Kidney epithelial cell (primary cell): ENCODE measurements at places on chromosomes 16 and 17.

- no peak for DNase-seq
Measured at GRCh38 chr17:49469831-49470810, 25.0 kb upstream of the NGFR start.

DNA sequence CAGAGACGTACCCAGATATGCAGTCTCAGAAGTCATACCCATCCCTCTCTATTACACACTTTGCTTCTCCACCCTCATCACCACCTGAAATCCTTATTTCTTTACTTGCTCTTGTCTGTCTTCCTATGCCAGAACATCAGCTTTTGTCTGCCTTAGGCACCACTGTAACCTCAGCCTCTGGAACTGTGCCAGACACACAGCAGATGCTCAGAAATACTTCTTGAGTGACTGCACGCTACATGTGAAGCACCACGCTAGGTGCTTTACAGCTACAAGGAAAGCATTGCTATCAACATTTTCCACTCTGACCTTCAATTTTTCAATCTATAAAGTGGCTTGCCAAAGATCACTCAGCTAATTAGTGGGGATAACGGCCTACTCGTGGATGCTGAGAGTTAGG lies 226.8 kb downstream of the CHD9NB start:
- DNase-seq = no peak

- DNase-seq = peak; percentile 90
Measured at GRCh38 chr16:69917739-69918138, 33.4 kb upstream of the CLEC18A start.

GRCh38 chr17:2084766-2085647 lies 30.1 kb downstream of the HIC1 start:
- no peak for DNase-seq

GRCh38 chr16:31221357-31222160 lies 4.6 kb upstream of the PYDC1 start:
- DNase-seq = no peak

GRCh38 chr17:78925234-78925633 lies at the start of gene TIMP2:
TSS of gene TIMP2 (minus strand) at chr17:78925387. CDS start at chr17:78925088, 299 bp downstream.
- DNase-seq = no peak

- DNase-seq = no peak
Measured at GRCh38 chr17:1934901-1935300, 90.2 kb downstream of the RTN4RL1 start.

DNA sequence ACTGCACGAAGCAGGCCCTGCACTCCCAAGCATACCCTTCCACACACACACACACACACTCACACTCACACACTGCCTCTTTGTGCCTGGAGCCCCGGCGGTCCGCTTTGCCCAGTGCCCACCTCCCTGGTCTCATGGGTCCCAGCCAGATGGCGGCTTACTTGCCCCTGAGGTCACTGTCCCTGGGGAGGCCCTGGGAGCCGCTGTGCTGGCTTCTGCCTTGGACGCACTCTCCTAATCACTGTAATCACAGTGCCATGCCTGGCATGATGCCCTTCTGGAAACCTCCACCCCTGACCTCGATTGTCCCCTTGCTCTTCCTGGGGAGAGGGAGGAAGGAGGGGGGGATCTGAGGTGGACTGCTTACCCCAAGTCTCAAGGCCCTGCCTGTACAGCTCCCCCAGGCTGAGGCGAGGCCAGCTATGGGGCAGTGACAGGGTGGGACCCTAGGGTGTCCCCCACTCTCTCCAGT lies 36.0 kb downstream of the ARHGAP23 start:
- no peak for DNase-seq

DNA sequence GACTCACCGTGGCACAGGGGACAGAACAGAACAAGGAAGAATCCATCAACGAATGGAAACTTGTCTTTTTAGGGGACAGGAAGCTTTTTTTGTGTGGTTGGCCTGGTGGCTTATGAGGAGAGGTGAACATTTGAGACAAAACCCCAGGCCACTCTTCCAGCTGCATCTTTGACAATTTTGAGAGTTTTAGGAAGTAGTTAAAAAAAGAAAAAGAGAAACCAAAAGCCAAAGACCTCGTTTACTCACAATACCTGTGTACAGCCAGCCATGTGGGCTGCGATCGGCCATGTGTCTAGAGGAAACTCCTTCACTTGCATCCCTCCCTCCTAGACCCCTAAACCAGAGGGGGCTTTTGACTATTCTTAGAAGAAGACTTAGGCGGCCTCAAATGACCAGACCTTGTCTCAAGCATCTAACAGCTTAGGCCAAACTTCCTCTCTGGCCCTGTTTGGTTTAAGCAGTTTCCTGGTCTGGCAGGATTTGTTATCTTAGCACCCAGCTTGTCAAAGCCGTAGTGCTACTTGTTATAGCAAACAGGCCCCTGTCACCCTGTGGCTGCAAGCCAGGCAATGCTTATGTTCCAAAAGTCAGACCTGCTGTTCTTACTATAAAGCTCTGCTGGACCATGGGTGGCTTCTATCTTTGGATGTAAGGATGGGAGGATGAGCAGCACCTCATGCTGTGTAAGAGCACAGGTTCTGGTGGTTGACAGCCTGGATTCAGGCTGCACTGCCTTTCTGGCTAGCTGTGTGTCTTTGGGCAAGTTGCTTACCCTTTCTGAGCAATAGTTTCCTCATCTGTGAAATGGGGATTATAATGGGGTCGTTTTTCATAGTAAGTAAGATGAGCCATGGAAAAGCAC lies 17.7 kb downstream of the KSR1 start:
- DNase-seq = no peak

DNA sequence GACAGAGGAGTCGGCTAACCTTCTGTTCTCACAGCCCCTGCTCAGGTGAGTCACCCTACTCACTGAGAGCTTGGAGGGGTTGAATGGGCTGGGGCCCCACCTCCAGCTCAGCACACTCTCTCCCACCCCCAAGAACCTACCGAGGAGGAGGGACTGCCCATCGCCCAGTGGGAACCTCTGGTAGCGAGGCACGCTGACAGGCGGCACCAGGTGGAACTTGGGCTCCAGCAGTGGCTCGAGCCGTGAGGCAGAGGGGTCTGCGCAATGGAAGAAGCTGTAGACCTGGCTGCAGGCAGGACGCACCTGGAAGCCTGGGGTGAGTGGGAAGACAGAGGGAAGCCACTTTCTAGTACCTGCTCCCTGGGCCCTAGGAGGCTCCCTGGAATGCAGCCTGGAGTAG lies 28.3 kb downstream of the PIMREG start:
- no peak for DNase-seq

- no peak for DNase-seq
Measured at GRCh38 chr16:89122322-89122851, 28.7 kb downstream of the ACSF3 start.

DNA sequence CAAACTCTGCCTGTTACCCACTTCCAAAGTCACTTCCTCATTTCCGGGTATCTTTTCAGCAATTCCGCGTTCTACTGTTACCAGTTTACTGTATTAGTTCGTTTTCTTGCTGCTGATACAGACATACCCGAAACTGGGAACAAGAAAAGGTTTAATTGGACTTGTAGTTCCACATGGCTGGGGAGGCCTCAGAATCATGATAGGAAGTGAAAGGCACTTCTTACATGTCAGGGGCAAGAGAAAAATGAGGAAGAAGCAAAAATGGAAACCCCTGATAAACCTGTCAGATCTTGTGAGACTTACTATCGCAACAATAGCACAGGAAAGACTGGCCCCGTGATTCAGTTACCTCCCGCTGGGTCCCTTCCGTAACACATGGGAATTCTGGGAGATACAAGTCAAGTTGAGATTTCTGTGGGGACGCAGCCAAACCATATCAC lies 30.9 kb downstream of the PAFAH1B1 start:
- no peak for DNase-seq

- no peak for DNase-seq
Measured at GRCh38 chr17:72399023-72399607, 278.3 kb downstream of the SOX9 start.

- DNase-seq = no peak
Measured at GRCh38 chr16:35687071-35687470, 2227.7 kb downstream of the TP53TG3F start.

DNA sequence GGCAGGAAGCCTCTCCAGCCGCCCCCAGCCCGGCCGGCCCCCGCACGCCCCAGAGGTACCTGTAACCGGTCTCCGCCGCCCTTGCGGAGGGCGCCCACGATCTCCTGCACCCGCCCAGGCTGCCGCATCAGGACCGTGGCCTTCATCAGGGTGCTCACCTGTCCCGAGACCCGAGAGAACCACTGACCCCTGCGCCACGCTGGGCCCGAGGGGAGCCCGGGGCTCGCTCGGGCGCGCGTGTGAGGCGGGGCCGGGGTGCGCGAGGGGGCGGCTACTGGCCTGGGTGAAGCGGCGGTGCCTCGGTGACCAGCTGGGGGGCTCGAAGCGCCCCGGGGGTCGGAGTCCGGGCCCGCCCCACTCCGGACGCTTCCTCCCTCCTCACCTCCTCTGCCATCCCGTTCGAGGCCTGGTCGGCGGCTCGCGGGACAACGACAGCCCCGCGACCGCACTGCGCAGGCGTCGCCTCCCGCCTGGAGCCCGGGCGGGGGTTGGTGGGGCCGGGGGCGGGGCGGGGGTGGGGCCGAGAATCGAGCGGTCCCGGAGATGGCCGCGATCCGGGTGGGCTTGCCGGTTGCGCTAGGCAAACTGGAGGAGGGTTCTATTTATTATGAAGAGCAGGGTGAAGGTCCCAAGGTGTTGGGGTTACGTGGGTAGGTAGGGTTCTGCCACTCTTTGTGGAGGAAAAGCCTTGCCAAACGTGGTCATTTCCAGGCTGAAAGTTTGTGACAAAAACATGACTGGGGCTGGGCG lies at the start of gene NT5C3B:
Gene NT5C3B, minus strand, starts transcription at position 433 of the 750 bp plus-strand sequence. Its CDS starts 39 bp downstream, at position 394.
- DNase-seq = no peak
